Endothelial cell (in vitro differentiated cells): ENCODE measurements at places on chromosomes 6 and 20.

DNA sequence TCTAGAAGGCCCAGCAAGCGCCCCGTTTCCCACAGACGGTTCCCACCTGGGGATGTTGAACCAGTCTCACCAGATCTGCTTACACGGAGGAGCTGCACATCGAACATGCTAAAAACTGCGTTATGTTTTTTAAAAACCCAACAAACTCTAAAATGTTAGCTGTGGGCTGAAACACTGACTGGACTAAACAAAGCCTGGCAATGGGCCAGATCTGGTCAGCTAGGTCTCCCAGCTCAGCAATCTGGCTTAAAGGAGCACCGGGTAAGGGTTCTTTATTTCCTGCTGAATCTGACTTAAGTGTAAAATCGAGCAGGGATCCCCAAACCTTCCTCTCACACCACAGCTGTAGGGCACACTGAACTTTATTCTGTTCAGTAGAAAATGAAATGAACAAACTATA, 156.9 kb downstream of the FOXC1 start:
- no peak for DNase-seq

- DNase-seq: no peak
These were observed 741.9 kb upstream of the MARCKS start for GRCh38 chr6:113115196-113115595.

DNA sequence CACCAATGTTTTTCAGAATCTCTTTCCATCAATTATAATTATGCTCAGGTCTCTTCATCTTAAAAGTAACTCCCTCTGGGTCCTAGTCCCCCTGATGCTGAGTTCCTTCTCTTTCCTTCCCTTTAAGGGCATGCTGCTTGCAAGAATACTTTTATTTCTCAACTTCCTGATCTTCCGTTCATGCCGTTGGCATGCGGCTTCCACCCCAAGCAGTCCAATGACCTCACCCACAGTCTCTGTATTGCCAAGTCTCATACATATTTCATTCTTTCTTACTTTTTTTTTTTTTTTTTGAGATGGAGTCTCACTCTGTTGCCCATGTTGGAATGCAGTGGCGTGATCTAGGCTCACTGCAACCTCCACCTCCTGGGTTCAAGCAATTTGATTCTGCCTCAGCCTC, 83.5 kb downstream of the NDUFAF5 start:
- DNase-seq: no peak

DNA sequence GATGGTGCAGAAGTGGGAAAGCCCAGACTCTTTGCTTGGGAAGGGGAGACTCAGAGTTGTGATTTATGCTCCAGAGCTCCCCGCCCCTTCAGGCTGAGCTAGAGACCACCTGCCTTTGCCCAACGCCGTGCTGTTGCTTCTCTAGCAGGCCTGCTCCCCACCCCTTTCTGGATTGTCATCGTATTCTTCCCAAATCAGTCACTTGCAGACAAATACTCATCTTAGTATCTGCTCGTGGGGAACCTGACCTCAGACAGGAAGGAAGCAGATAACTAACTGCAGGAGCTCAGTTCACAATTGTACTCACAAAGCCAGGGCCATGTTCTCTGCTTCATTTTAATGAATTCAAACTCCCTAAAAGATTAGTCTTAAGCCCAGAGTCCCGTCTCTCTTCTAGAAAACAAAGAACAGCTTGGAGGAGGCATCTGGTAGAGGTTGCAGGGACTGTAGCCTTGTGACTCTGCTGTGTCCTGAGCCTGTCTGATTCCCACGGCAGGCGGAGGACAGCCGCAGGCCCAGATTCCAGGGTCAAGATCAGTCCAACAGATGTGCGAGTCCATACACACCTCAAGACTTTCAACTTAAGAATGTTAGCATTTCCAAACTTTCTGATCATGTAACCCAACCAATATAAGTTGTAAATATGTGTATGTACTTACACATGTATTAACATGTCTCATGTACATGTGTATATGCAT, 57.2 kb upstream of the GGTLC1 start:
- no peak for DNase-seq

- no peak for DNase-seq
These were observed 101.6 kb downstream of the IBTK start for GRCh38 chr6:82145926-82146452.

DNA sequence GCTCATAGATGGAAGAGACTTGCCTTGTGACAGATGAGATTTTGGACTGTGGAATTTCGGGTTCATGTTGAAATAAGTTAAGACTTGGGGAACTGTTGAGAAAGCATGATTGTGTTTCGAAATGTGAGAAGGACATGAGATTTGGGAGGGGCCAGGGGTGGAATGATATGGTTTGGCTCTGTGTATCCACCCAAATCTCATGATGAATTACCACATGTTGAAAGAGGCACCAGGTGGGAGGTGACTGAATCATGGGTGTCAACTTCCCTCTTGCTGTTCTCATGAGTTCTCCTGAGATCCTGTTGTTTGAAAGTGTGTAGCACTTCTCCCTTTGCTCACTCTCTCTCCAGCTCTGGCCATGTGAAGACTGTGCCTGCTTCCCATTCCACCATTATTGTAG, 17.9 kb downstream of the AHI1 start:
- no peak for DNase-seq

- DNase-seq: no peak
These were observed 113.3 kb upstream of the SAMD5 start for GRCh38 chr6:147395158-147395557.

DNA sequence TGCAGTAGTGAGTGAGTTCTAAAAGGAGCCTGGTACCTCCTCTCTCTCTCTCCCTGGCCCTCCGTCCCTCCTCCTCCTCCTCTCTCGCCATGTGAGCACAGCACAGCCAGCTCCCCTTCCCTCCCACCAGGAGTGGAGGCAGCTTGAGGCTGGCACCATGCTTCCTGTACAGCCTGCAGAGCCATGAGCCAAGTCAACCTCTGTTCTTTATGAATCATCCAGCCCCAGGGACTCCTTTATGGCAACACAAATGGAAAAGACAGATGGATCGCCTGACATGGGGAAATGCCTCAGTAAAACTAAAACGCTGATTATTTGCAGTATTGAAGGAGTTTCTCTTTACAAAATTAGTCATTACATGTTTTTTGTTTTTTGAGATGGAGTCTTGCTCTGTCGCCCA, 233.7 kb upstream of the ARID1B start:
- no peak for DNase-seq

GRCh38 chr6:163416557-163417253, 2.2 kb downstream of the QKI start:
- peak; percentile 53 for DNase-seq

DNA sequence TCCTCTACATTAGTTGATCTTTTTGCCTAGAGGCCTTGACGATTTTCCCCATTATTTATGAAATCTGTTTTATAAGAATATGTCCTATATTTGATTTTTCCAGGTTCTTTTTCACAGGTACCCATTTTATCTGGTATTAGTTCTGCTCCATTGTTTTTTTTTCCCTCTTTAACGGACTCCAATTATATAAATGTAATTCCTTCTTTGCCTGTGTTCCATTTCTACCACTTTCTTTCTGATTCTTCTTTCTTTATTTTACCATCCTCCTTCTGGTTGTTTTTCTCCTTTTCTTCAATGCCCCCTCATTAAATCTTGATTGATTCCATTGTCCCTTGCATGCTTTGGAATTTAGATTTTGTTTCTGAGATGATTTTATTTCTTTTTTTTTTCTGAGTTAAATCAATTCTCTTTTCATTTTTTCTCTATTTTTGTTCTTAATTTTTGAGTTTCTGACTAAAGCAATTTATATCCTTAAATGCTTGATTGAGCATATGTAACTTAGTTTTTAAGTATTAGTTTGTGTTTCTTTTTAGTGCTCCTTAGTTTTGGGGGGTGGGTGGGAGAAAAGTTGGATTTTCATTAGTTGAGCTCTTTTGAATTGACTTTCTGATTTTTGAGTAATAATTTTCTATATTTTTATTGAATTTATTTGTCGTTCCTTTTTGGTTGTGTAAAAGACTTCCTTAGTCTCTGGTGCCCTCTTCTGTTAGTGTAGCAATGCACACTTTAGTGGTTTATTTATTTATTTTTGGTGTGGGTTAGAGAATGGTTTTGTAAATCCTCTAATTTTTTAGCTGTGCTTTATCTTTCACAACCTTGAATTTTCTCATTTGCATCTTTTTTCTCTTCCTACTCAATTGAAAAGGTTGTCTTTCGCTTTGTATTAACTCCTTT, 140.8 kb downstream of the FARS2 start:
- no peak for DNase-seq

DNA sequence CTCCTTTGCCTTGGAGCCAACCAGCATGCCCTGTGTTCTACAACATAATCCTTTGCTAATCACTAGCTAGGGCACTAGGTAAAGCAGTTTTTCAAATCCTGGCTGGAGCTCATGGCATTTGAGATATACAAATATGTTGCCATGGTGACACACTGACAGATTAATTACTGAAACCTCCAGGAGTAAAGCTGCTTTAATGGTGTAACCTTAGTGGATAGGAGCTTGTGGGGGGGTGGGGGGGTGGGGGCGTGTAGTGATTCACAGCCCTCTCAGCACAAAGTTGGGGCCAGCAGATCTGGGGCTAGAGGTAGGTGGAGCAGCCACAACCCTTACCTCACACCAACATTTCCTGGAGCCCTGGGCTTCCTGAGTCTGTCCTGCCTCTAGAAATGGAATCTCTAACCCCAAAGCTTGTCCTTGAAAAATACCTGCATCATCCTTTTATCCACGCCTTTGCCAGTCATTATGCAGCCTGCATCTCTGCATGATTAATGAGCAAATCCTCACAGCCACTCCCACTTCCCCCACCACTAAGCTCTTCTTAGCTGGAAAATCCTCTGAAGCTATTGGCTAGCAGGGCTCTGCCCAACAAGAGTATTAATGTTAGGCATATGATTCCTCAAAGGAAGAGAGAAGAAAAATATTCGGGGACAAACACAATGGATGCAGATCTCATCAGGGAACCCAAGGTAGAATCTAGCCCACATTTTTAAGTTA, 84.5 kb upstream of the PRND start:
- no peak for DNase-seq
